ENCODE measurements at places on chromosomes 11 and 22.

- no peak for DNase-seq
These were observed 332.2 kb downstream of the TMEM135 start for GRCh38 chr11:87369888-87370287.

DNA sequence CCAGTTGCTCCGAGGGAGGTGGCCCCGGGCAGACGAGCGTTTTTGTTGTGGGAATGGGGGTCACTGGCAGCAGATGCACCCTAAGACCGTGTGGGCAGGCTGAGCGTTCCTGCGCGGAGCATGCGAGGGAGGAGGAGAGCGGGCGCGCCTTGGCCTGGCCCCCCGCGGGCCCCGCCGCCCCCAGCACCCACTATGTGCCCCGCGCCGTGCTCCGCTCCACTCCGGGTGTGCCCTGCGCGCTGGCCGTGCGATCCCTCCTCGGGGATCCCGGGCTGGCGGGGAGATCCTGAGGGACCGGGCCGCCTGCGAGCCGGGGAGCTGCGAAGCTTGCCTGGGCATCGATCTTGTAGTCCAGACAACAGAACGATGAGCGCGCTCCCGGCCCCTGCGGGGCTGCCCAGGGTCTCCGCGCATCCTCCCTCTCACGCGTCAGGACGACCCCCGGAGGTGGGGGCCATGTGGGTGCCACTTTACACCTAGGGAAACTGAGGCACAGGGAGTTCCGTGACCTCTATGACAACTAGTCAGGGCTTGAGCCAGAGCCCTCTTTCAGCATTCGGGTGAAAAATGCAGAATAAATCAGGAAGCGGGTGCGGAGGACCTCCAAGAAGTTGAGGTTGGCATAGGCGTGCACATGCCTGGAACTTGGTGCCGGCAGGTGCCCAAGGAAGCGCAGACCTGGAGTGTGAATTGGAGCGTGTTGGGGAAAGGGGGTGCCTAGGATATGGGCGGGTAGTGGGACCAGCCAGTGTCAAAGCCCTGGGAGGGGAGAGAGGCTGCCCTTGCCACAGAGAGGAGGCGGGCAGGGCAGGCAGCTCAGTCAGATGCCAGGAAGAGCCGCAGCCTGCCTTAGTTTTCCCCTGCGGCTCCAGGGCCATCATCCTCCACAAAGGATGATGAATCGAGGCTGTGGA, 1.3 kb upstream of the KMT5B start:
- no peak for DNase-seq

GRCh38 chr22:38631724-38632123, 24.5 kb downstream of the FAM227A start:
- DNase-seq = no peak

- no peak for DNase-seq
These were observed 11.6 kb downstream of the RIBC2 start for GRCh38 chr22:45425101-45425500.

DNA sequence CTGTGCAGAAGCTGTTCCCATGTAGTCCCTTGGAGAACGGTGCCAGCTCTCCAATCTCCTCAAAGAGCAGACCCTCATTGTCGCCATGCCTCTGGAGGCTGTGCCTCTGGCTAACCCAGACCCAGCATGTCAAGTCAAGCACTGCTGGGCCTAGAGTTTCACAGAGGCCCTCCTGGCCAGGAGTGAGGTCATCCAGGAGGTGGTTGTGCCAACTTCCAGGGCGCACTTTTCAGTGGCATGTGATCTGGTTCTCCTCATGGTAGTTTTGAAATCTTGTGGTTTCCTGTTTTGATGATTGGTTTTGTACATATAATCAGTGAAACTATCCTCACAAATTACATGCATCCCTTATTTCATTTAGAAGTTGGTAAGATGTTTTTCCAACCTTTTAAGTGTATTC, 78.9 kb downstream of the PPFIBP2 start:
- peak; percentile 1 for DNase-seq

DNA sequence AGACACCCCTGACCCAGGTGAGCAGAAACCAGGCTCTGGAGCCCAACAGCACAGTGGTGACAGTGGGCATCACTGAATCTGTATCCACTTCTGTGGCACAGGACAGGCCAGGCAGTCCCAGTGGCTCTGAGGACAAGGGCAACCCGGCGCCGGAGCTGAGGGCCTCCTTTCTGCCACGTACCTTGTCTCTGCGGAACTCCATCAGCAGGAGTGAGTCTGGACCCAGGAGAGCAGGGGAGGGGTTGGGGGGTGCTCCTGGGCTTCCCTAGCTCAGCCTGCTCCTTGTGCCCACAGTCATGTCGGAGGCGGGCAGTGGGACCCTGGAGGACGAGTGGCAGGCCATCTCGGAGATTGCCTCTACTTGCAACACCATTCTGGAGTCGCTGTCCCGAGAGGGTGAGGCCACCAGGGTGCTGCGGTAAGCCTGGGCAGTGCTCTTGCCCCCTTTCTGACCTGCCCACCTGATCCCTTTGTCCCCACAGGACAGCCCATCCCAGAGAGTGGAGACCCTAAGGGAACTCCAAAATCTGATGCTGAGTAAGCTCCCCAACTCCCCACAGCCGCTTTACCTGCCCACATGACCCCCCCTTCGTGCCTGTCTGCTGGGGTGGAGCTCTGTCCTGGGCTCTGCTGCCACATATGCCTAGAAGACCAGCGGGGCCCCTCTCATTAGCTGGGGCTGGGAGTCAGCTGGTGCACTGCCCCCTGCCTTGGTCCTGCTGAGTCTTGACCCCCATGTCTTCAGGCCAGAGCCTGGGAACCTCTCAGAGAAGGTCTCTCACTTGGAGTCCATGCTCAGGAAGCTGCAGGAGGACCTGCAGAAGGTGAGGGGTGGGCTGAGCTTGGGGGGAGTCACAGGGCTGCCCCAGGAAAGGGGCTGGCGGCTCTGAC, 12.0 kb downstream of the SIPA1 start:
- DNase-seq = no peak

DNA sequence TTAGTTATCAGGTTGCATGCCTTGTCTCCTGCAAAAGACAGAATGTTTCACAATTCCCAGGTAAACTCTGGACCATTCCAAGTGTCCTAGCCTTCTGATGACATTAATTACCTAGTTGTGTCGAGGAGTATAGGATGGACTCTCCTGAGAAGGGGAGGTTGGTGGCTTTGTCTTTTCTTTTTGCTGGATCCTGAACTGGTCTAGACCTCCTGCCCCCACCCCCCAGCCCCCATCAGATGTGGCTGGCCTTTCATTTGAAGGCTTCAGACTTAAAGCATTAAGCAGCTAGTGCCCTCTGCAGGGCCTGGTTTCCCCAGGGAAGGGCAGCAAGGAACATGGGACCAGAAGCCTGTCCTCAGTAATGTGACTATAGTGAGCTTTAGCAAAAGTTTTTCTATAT, 9.7 kb downstream of the MCAM start:
- DNase-seq = no peak

DNA sequence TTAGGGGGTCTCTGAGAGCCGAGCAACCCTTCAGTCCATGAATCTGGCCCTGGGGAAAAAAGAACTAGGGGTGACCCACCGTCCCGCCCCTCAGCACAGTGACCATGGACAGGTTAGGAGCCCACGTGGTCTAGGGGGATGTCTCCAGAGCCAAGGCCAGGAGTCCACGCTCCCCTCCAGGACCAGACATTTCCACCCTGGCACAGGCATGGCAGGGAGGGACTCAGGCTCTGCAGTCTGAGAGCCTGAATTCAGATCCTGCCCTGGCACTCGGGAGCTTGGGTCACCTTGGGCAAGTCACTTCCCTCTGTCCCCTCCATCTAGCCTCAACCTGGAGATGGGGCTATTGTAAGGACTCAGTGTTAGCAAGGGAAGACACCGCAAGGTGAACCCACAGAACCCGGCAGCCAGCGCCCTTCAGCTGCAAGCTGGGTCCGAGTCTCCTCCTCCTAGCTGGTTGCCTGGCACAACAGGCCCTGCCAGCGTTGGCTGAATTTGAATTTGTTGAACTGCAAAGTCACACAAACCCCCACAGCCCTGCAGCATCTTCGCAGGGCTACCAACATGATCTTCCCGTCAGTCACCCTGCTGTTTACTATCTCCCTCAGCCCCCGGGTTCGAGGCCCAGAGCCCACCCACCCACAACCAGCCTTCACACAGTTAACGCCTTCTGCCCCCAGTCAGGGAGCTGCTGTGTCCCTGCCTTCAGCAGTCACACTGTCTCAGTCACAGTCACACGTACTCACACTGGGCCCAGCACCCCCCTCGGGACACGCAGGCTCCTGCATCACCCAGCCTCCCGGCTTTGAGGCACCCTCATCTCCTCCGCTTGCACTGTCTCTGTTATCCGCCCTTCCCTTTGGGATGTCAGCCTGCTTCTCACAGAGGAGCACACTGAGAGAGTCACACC, 603 bp upstream of the PDGFB start:
- DNase-seq = no peak

GRCh38 chr11:70732881-70733196, 334.5 kb downstream of the CTTN start:
- DNase-seq = no peak

DNA sequence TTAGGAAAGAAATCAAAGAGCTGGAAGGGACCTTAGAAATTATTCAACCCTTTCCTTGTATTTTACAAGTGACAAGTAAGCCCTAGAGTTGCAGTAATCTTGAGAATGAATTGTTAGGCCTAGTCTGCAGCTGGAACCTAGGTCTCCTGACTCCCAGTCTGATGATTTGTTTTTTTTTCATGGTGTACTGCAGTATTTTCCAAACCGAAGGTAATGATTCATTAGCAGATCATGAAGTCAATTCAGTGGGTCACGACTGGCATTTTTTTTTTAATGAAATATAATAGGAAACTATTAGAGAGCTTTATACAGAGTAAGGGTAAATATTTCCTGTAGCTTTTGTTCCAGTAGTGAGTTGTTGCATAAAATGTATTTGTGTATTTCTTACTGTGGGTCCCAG, 42.8 kb downstream of the EXT2 start:
- DNase-seq = no peak

- DNase-seq = no peak
These were observed 56.0 kb downstream of the LRRC4C start for GRCh38 chr11:41403458-41403857.

Measured in CD4-positive, alpha-beta T cell treated with Interleukin-4 for 4 hours (primary cell).